ENCODE measurements at places on chromosomes 2 and 18.

DNA sequence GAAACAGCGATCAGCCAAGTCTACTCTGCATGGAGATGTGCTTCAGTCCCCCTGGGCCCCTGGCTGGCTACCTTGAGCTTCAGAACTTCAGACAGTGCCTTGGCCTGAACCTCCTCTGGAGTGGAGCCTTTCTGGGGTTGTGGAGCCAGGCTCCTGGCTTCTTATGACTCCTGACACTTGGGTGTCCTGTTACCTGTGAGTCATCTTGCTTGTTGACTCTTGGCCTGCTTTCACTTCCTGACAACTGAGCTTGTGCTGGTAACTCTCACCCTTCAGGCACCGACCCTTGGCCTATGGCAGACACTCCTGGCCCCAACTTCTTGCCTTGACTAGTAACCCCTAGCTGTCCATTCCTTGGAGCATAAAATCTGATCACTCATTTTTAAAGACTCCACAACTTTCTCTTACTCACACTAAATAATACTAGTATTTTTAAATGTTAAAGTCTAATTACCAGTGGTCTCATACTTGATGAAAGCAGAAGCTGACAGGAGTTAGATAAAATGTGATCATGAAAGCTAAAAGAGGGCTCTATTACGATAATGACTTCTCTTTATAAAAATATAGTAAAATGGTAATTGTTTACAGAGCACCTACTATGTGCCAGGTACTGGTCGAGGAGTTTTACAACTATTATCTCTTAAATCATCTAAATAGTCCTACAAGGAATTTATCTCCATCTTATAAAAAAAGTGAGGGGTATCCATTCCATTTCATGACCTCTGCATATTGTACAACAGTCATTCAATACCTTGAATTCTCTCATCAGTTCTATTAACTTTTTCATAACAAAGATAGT lies 46.3 kb upstream of the VIT start:
- no peak for DNase-seq

DNA sequence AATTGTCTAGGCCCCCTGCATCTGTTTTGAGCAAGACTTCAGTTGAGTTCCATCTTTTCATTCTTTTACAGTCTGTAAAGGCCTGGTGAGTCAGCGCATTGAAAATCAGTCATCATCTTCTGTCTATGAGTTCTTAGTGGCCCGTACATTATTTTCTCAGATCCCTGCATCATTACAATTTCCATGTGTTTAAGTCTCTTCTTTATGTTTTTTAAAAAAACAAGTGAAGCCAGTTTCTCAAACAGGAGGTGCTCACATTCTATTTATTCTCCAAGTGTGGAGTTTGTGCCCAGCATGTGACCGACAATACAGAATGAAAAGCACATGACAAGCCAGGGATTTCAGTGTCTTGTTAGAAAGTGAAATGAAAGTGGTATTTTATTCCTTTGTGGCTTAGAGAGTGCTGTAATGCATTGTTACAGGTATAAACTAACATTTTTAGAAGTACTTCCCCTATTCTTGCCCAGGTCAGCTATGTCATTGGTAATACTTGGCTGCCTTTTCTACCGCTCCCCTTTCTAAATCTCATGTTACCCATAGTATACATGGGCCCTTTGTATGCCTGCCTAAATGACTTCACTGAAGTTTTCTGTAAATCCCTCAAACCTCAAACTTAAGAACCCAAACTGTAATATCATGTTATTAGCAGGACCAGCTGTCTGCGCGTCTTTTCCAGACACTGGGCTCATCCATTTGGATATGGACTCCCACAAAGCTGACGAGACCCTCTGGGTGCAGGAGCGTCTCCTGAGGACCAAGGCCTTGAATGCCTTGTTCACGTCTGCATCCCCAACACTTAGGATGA lies 67.6 kb downstream of the FEZ2 start:
- no peak for DNase-seq

DNA sequence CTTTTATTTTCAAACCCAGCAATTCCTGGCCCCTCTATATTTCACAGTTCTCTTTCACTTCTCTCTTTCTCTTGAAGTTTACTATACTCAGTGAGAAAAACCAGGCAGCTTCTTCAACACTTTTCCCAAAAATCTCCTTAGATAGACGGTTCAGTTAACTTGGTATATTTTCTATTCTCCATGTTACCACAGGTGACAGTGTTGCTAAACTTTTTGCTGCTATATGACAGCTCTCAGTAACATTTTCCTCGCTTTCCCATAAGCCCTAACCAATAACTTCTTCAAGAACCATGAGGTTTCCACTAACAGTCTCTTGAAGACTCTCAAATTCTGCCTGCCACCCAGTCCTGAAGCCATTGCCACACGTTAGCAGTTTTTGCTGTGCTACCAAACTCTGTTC lies 45.8 kb downstream of the CYBRD1 start:
- DNase-seq, result no peak

DNA sequence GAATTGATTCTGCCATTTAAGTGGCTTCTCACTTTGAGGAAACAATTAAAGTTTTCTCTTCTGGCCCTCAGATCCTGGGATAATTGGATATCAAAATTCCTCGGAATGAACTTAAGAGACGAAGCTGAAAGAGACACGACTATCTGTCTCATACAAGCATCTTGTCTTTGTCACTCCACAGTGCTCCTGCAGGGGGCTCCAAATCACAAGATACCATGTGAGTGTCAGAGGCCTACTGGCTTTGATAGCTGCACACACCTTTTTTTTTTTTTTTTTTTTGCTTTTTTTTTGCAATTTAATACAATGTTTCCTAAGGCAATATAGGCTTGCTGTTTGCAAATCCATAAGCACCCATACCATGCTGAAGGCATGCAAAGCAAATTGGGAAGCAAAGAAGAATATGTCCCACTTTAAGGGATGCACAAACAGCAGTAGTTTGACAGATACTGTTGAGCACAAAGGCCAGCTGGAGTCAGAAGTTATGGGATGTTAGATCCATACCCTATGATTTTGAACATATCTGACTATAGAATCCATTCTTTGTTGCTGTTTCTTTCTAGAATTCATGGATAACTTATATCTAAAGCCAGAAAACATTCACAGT lies 109.0 kb upstream of the CBLN2 start:
- peak; percentile 14 for DNase-seq

DNA sequence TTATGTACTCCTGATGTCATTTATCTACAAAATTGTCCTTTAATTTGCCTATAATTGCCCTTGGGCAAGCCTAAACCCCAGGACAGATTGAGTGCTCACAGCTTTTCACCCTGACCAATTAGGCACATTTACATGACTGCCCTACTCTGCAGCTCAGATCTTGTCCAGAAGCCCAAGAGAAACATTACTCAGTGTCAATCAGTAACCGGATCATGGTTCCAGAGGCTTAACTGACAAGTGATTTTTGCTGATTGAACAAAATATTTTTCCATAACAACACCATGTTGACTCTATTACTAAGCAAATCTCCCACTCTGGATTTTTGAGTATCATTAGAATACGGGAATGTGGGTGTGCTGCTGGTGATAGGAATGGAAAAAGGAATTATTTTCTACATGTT lies 465.4 kb upstream of the TNP1 start:
- DNase-seq, result no peak

DNA sequence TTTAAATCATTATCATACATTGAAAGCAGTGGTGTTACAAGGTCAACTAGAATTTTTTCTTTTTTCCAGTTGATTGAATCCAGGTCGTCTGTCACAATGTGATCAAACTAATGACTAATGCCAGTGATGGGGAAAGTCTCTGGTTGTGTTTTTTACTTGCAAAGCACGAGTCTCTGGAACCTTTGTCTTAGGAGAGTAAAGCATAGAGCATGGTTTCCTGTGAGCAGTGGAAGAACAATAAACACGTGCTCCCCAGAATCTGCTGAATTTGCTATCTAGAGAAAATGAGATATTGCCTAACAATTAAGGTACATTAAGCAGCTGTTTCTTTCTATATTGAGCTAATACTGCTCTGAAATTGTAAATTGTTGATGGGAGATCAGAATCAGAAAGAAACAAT lies 1332.4 kb upstream of the TMEFF2 start:
- DNase-seq, result no peak

DNA sequence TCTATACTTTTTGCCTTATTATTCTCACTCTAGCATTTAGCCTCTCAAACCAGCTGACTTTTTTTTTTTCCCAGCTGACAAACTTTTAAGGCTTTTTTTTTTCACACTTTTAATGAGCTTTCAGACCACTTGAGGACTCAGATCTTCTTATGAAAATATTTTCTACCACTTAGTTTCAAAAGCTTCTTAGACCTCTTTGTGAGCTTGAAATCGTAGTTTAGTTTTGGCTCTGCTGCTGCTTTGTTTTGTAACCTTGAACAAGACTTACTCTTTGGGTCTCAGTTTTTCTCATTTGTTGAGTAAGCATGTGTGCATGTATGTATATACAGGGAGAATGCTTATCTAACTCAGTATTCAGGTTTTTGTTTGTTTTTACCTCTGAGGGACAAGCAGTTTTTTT lies 3.5 kb downstream of the NBEAL1 start:
- no peak for DNase-seq
